NCI-H69 (cell line): ENCODE measurements at places on chromosomes 16 and 17.

DNA sequence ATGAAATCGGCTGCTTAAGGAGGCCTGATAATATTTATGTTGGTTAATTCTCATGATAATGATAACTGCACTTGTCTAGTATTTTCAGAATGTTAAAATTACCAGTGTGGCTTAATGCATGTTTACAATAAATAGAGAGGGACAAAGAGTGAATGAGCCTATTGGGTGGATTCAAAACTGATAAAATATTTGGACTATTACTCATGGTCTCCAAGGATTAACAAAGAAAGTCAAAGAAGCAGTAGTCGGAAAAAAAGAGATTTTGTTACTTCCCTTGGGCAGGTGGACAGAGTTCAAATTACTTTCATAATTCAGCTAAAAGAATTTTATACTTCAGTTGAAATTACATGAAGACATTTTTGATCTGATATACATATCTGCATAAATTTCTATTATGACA lies 258.2 kb upstream of the PMFBP1 start:
- DNase-seq, result no peak

- no peak for DNase-seq
Measured at GRCh38 chr16:86826941-86827340, 248.6 kb downstream of the FOXL1 start.

DNA sequence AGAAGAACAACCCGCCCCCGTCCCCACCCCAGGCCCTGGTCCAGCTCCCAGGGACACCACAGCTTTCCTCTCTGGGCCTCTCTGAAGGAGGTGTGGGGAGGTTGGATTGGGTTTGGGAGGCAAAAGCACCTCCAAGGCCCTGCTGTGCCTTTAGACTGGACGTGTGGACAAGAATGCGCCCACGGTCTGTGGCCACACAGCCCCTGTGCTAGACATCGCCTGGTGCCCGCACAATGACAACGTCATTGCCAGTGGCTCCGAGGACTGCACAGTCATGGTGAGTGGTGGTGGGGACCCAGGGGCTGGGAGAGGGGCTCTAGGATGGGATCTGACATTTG lies 3.0 kb downstream of the CORO1A start:
- DNase-seq, result no peak

- no peak for DNase-seq
Measured at GRCh38 chr17:43591779-43592562, 45.8 kb upstream of the ETV4 start.

DNA sequence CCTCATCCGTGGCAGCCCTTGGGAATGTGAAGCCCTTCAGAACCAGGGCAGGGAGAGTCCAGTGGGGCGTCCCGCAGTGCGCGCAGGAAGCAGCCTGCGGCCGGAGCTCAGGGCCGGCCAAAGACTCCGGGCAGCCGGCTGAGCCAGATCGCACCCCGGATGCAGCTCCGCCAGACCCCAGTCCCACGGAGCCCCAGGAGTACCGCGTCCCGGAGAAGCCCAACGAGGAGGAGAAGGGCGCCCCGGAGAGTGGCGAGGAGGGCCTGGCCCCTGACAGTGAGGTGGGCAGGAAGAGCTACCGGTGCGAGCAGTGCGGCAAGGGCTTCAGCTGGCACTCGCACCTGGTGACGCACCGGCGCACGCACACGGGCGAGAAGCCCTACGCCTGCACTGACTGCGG lies 6.9 kb downstream of the ZNF205 start:
- DNase-seq, result no peak

- no peak for DNase-seq
Measured at GRCh38 chr17:82531431-82531881, 11.9 kb downstream of the FOXK2 start.

- no peak for DNase-seq
Measured at GRCh38 chr16:81321039-81321438, 6.3 kb downstream of the GAN start.

GRCh38 chr17:75848523-75849278 lies 4.5 kb upstream of the UNC13D start:
- DNase-seq, result peak; percentile 74

GRCh38 chr17:28623696-28624095 lies 9.7 kb upstream of the RSKR start:
- no peak for DNase-seq
